Activated CD4-positive, CD25-positive, alpha-beta regulatory T cell treated with anti-CD3 and anti-CD28 coated beads, Interleukin-2, amount 50 U/mL, for 16 hours (primary cell): ENCODE measurements at places on chromosomes 2 and 18.

- no peak for DNase-seq
Measured at GRCh38 chr2:26521913-26522180, 43.9 kb upstream of the OTOF start.

GRCh38 chr18:79515944-79516351 is 120.2 kb downstream of the NFATC1 start:
- no peak for DNase-seq

- peak; percentile 27 for DNase-seq
Measured at GRCh38 chr2:229852565-229852964, 69.2 kb downstream of the TRIP12 start.

DNA sequence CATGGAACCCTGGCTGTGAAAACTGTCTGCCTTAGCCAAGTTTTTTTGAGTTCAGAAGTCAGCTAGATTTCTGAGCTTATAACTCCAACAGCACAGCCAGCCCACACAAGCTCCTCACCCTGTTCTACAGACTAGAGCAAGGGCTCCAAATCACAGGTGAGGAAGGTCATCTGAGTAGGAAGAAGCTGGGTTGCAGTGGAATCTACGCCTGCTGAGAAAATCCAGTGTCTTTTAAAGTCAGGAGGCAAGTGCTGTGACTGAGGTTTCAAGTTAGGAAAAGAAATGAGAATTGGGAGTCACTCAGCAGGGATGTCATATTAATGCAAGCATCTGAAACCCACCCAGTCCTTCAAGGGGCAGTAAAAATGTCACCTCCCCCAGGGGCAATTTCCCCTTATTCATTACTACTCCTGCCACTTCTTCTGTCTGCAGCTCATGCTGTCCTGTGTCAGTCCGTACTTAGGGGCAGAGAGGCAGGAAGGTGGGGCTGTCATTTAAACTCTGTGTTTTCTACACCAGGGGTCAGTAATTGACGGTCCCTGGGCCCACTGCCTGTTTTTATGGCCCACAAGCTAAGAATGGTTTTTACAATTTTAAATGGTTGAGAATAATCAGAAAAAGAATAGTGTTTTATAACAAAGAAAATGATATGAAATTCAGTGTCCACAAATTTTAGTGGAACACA is 551.1 kb downstream of the BCL11A start:
- DNase-seq: no peak

GRCh38 chr2:88334418-88334817 is 118.1 kb downstream of the FOXI3 start:
- DNase-seq: no peak
